NCI-H2171 treated with DMSO at 0.1 percent for 48 hours (cell line): ENCODE measurements at places on chromosomes 5 and 9.

GRCh38 chr5:90153031-90153430, 256.5 kb downstream of the CETN3 start:
- no peak for DNase-seq

DNA sequence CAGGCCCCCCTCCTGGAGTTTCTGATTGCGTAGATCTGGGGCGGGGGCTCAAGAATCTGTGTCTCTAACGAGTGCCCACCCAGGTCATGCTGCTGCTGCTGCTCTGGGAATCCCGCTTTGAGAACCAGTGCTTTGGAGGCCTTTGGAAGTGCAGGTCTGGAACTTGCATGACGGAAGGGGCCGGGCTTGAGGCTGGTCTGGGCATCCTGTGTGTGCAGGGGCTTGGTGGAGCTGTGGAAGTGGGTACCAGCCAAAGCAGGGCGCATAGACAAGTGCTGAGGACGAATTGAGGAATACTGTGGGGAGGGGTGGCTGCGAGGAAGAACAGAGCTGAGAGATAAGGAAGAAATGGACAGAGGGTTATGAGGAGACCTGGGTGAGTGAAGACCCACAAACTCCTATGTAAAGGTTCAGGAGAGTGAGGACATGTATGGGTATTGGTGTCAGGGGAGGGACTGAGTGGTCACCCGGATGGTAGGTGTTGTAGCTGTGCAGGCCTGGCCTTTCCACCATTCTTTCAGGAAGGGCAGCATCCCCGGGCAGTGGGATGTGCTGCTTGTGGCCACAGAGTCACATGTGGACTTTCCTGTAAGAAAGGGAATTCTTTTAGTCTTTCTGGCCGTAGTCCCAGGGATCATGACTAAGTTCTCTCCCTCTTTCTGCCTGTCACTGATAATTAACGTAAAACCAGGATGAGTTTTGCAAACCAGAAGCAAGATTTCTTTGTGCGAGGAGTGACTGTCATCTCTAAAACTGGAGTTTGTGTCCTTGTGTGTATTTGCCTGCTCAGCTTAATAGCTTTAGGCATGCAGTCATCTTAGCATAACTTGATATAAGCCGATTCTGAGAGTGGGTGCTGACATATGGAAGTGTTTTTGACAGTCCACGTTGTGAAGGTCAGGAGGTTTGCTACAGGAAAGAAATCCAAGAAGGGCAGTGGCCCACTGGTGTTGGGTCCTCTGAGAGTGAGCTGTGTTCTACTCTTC, 43.3 kb upstream of the TJP2 start:
- DNase-seq = no peak

GRCh38 chr5:132595624-132596023, 38.8 kb downstream of the RAD50 start:
- DNase-seq = no peak

GRCh38 chr5:59673438-59674058, 220.0 kb downstream of the PDE4D start:
- DNase-seq = peak; percentile 5

GRCh38 chr5:126852091-126852571, 75.2 kb downstream of the LMNB1 start:
- no peak for DNase-seq

DNA sequence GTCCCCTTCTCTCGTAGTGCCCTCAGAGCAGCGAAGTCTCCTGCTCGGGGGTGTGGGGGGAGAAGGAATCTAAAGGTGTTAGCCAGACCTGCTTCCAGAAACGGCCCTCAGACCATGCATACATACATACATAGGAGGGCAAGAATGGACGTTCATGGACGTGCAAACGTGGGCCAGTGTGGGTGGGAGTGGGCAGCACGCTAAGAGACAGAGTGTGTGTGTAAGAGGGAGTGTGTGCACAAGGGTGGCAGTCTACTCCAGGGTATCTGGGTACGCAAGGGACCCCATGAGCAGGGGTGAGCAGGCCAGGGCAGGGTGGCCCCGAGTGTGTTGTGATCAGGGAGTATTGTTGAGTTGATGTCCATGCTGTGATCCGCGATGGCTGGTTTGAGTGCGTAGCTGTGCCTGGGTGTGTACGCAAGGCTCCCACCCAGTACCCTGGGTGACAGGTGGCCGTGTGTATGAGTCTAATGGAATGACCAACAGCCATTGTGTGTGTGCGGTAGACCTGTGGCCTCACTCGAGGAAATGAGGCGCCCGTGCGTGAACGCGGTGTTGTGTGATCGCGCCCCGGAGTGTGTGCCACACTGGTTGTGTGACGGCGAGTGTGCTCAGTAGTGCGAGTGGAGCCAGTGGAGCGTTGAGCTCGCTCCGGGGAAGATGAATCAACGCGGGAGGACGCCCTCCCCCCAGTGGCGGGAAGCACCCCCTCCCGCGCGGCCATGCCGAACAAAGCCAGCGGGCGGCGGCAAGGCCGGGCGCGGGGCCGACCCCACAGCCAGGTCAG, 826 bp downstream of the GPRIN1 start:
- DNase-seq = no peak

- no peak for DNase-seq
These were observed 119.9 kb upstream of the ANKRD55 start for GRCh38 chr5:56352808-56353590.
